NCI-H2081 (cell line): ENCODE measurements at places on chromosomes 5 and 9.

DNA sequence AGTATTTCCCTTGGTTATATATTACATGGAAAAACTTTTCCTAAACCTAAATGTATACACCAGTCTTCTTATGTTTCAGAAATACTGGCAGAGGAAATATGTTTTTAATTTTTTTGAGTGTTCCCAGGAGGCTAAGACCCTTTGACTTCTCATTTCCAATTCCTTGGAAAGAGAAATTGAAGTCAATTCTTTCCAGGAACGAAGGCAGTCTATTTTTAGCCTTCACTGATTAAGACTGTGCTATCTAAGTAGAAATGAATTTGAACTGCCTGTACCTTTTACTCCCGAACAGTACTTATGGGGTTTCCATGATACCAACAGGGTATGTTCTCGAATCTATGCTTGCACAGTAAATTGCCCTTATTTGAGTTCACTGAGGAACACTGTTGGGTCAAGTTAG is 340.3 kb upstream of the CD180 start:
- no peak for DNase-seq

DNA sequence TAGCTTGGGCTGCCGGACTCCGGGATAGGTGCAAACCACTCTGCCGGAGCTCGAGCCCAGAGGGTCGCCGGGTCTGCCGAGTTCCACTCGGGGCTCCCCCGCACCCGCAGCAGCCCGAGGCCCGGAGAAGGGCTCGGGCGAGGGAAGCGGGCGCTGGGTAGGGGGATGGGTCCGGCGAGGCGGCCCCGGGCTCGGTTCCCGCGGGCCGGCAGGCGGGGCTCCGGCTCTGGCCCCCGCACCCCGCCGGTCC is 507 bp downstream of the RICTOR start:
- DNase-seq, result no peak

DNA sequence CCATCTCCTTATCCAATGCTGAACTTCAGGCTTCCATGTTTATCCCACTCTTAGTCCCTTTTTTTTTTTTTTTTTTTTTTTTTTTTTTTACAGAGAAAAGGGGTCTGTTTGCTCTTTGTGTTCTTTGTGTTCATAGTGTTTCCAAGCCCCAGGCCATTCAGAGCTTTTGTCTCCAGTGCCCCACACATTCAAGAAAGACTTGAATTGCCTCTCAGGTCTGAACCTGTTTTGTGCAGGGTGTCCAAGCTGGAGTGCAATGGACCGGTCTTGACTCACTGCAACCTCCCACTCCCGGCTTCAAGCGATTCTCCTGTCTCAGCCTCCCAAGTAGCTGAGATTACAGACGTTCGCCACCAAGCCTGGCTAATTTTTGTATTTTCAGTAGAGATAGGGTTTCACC is 191.2 kb downstream of the PALM2AKAP2 start:
- no peak for DNase-seq

DNA sequence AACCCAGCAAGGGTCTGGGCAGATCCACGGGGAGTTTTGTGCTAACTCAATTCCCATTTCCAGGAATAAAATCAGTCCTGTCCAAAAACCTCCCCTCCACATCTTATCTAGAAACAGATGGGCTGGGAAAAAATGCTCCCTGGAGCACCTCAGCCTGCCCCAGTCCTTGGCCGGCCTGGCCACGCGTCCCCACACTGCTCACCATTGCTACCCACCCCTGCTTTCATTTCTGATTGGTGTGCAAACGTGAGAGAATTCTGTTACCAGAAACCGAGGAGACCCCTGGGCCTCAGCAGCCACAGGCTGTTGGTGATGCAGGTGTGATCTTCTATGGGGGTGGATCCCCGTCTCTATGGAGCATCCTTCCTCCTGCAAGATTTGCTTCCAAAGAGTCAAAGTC is 38.0 kb upstream of the OLFM1 start:
- DNase-seq, result no peak

DNA sequence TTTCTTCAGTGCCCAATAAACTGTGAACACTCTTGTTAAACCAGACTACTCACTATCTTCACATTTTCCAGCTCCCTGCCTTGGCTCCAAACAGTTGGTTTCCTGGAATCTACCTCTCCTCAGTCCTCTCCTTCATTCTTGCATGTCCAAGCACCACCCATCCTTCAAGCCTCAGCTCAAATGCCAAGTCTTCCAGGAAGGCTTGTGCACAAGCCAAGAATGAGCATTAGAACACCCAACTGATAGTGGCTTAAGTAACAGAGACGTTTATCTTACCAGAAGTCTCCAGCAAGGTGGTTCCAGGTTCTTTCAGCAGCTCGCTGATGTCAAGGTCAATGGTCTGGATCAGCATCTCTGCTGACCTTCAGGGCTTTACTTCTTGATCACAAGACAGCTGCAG is 60.1 kb downstream of the PTPDC1 start:
- DNase-seq, result no peak

- DNase-seq, result no peak
Measured at GRCh38 chr9:81772144-81772543, 82.8 kb upstream of the TLE1 start.

DNA sequence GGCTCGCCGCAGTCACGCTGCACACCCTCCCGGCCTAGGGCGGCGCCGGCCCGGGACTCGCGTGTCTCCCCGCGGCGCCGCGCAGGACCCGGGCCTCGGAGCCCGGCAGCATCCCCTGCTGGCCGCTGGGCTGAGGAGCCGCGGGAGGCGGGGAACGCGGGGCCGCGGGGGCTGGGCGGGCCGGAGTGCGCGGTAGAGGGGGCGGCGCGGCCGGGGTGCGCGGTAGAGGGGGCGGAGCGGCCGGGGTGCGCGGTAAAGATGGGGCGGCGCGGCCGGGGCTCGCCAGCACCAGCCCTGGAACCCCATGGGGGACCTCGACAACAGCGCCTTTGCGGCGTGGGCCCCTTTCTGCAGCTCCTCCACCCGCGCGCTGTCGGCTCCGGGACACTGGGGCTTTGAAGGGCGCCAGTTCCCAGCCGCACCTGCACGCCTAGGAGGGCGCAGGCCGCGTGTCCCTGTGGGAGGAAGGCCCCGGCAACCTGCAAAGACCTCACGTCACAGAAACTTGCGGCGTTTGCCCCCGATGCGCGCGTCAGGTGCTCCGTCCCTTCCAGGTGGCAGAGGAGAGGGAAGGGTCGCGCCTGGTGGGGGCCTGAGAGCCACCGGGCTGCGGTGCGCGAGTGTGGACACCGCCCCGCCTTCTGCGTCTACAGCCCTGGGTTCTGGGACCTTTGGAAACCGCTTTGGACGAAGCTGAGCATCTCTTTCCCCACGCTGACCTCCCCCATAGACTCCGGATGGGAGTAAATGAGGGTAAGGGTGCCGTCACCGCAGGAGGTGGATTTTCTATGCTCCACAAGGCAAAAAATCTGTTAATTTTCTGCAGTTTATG is 49.6 kb downstream of the NSUN2 start:
- no peak for DNase-seq

DNA sequence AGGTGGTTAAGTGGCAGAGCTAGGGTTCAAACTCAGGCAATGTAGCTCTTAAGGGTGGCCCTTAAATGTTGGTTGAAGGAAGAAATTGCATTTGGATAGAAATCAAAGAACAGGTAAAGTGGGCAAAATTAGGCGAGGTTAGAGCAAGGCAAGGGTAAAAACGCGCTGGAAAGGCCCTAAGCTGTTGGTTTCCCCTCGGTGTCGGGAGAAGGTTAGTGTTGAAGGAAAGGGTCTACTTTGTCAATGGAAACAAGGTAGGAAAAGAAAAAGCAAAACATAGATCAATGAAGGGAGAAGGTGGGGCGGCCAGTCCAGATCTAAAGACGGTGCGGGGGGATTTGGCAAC is 431 bp downstream of the FASTKD3 start:
- DNase-seq, result no peak

GRCh38 chr9:116958881-116959280 is 271.8 kb downstream of the TRIM32 start:
- no peak for DNase-seq

- DNase-seq, result no peak
Measured at GRCh38 chr5:14201325-14202045, 58.3 kb downstream of the TRIO start.

- no peak for DNase-seq
Measured at GRCh38 chr5:132232465-132232864, 4.8 kb upstream of the P4HA2 start.

- DNase-seq, result no peak
Measured at GRCh38 chr5:133898440-133898839, 70.0 kb downstream of the C5orf15 start.

- DNase-seq, result no peak
Measured at GRCh38 chr9:93663877-93664548, 87.6 kb downstream of the PHF2 start.

DNA sequence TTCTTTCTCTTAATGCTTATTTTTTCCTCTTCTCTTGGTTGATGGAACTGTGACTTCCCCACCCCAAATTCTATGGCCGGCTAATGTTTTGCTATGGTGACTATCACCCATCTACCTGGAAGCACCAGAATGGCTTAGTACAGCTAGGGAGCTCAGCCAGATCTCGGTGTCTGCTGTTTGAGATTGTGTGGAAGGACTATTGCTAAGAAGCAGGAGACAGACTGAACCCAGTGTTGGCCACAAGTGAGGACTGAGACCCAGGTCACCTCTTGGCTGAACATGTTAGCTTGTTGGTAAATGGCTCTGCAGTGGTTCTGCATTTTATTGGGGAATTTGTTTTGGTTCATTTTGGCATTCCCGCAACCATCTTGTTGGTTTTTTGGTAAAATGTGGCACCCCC is 2.7 kb downstream of the PRRC2B start:
- no peak for DNase-seq

- no peak for DNase-seq
Measured at GRCh38 chr5:1831677-1832313, 30.6 kb downstream of the NDUFS6 start.

DNA sequence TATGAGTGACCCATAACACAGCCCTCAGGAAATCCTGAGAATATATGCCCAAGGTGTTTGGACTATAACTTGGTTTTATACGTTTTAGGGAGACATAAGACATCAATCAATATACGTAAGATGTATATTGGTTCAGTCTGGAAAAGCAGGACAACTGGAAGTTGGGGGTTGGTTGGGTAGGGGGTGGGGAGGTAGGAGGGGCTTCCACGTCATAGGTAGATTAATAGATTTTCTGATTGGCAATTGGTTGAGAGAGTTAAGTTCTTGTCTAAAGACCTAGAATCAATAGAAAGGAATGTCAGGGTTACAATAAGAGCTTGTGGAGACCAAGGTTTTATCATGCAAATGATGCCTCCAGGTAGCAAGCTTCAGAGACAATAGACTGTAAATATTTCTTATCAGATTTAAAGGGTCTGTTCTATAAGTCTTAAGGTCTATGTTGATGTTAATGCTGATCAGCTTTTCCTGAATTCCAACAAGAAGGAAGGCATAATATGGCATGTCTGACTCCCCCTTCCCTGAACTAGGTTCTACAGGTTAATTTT is 2267.7 kb upstream of the ACO1 start:
- no peak for DNase-seq

GRCh38 chr5:82799361-82800077 is 277.7 kb downstream of the TMEM167A start:
- no peak for DNase-seq

DNA sequence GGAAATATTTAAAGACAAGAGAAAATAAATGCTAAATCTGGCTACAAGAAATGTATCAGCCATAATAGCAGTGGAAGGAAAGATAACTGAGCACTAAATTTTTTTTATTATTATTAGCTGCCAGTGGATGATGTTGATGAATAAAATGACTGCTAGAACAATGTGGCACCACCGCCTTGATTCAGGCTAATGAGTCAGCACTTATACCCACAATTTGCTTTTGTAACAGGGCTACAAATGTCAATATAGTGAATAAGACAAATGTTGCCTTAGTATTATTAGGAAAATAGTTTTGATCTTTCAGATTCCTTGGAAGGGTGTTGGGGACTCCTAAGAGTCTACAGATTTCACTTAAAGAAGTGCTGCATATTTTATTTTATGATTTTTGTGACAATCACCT is 555.2 kb upstream of the GRAMD2B start:
- DNase-seq, result no peak

DNA sequence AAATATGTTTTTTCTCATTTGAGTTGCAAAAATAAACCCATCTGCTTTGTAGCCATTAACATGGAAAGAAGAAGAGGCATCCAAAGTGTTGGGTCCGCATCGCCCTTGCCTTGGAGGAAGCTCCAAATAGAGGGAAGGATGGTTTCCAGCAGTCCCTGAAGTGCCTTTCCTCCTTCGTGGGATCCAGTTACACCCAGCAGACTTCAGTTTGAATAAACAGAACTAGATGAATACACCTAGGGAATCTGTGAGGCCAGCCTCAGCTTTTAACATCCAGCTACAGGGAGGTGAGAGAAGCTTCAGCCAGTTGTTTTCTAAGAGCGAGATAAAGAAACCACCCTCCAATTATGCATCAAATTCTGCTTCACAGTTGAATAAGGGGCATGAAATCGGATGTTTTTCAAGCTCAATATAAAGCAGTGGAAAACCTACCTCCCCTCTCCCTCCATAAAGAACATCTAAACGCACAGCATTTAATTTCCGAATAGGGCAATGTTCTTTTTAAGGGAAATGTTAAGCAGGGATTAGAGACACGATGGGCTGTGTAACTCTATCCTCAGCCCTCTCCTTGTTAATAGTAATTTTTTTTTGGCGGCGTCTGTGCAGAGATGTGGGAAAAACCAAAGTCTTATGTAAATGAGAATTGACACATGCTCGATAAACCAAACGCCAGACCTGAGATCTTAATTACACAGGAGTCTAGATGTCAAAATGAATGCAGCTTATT is 264.7 kb downstream of the SLIT3 start:
- no peak for DNase-seq

GRCh38 chr9:93792358-93792757 is 162.8 kb downstream of the BARX1 start:
- DNase-seq, result no peak

- no peak for DNase-seq
Measured at GRCh38 chr9:35896570-35896969, 9.4 kb upstream of the HRCT1 start.

DNA sequence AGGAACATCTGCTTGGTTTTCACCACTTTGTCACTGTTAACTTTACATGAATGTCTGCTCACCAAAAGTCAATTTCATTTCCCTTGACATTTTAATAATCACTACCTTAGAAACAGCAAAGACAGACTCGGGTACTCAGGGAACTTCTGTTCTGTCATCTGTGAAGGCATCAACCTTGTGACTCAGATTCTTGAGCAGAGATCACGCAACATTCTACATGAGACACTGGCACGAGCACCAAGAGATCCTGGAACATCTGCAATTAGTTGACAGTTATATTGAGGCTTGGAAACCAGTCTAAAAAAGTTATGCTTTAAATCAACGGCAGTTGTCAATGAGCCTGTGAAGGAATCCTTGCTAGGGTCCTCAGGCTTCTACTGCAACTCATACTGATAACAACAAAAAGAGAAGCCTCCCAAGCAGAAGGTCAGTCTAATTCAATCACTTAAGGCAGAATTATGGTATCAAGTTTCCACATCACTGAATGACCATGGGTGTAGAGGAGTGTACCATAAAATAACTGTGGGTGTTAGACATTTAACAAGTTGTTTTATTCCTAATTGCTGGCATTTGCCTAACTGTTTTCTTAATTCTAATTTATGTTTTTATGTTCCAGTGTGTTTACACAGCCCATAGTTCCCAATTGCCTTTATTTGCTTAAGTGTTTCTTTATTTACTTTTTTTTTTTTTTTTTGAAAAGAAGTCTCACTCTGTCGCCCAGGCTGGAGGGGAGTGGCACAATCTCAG is 3.3 kb upstream of the PBX3 start:
- DNase-seq, result no peak

GRCh38 chr5:172688349-172689217 is 47.5 kb downstream of the NEURL1B start:
- no peak for DNase-seq

GRCh38 chr5:143892271-143892670 is 80.3 kb downstream of the HMHB1 start:
- DNase-seq, result no peak
